ENCODE measurements at places on chromosomes 13 and 19.

- no peak overlapping the region for H3K4me3 ChIP-seq
- DNase-seq, result no peak
- H3K27me3 ChIP-seq, result no peaks in the 10 kb centered on the region
- H3K36me3 ChIP-seq, result no peaks in the 10 kb centered on the region
- H3K27ac ChIP-seq, result no peak overlapping the region
Observed at GRCh38 chr19:5949792-5950305, 28.1 kb downstream of the RANBP3 start.

GRCh38 chr19:33298146-33298911 is 4.0 kb downstream of the CEBPA start:
- DNase-seq, result no peak
- H3K36me3 ChIP-seq, result no peaks in the 10 kb centered on the region
- no peak overlapping the region for H3K4me3 ChIP-seq
- H3K27ac ChIP-seq, result no peak overlapping the region
- peaks cover 5% of the 10 kb centered on the region for H3K4me1 ChIP-seq
- H3K27me3 ChIP-seq, result no peaks in the 10 kb centered on the region

DNA sequence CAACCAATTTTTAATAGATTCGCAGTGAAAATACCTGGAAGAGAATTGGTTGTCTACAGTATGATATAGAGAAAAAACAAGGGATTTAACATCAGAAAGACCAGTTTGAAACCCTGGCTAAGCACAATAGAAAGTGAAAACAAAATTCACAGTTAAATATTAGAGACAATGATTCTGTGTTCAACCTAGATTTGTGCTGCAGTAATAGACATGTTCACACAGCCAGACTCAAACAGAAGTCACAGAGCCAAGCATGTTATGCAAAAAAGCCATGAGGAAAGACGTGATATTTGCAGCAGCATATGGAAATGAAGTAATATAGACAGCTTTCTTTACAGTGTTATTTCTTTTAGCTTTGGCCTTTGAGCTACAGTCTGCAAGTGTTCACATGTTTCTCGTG is 48.1 kb downstream of the SCEL start:
- H3K27ac ChIP-seq, result no peak overlapping the region
- no peaks in the 10 kb centered on the region for H3K27me3 ChIP-seq
- no peak for DNase-seq
- no peaks in the 10 kb centered on the region for H3K36me3 ChIP-seq
- peaks cover 6% of the 10 kb centered on the region for H3K4me1 ChIP-seq
- no peak overlapping the region for H3K4me3 ChIP-seq

- no peaks in the 10 kb centered on the region for H3K27me3 ChIP-seq
- peaks cover 4% of the 10 kb centered on the region for H3K36me3 ChIP-seq
- peak overlapping the region; percentile 77 for H3K27ac ChIP-seq
- H3K4me3 ChIP-seq, result peak overlapping the region; percentile 42
- DNase-seq, result peak; percentile 97
Observed at GRCh38 chr19:35740423-35741202, 1.6 kb downstream of the IGFLR1 start.

DNA sequence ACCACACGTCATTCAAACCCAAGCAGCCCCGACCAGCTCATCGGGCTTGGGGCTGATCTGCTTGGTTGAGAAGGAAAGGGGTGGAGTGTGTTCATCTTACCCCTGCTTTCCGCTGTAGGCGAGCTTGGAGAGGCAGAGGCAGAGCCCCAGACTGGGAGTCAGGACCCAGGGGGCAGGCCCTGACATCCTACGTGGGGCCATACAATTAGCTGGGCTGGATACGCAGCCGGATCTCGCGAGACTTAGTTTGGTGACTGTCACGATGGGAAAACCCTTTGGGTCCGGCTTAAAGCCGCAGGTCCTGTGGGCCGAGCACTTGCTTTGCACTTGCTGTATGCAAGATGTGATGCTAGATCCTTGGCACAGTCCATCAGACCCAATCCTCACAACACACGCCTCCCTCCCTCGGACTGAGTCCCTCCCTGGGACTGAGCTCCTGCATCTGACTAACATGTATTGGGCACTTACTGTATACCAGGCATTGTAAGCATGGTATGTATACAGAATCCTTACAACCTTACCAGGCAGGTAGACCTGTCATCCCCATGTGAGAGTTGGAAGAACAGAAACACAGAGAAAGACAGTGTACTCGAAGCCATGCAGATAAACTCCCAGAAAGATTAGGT is 3.7 kb downstream of the CEACAM16 start:
- H3K27ac ChIP-seq, result no peak overlapping the region
- H3K4me1 ChIP-seq, result no peaks in the 10 kb centered on the region
- no peak for DNase-seq
- H3K36me3 ChIP-seq, result no peaks in the 10 kb centered on the region
- H3K4me3 ChIP-seq, result no peak overlapping the region

Measured in tibial nerve (tissue), 4 donors.